Tibial nerve (tissue), 4 donors: ENCODE measurements at places on chromosomes 1 and 21. TPM values are rescaled to one million over a fixed set of nuclear protein-coding genes. Genes with fewer than 3 reads are reported as not detected.

Gene LMOD1
- 165 TPM for total RNA-seq

Gene DPT
- total RNA-seq = 21.3 TPM

Gene OR2T2
- total RNA-seq = not detected

- no peak for DNase-seq
These were observed at the start of gene GJA9 for GRCh38 chr1:38881487-38881886. TSS of gene GJA9 (minus strand) at chr1:38881587. CDS start at chr1:38876098, 5,489 bp downstream.

- DNase-seq = no peak
These were observed 11.4 kb downstream of the WNT2B start for GRCh38 chr1:112520166-112520565.

DNA sequence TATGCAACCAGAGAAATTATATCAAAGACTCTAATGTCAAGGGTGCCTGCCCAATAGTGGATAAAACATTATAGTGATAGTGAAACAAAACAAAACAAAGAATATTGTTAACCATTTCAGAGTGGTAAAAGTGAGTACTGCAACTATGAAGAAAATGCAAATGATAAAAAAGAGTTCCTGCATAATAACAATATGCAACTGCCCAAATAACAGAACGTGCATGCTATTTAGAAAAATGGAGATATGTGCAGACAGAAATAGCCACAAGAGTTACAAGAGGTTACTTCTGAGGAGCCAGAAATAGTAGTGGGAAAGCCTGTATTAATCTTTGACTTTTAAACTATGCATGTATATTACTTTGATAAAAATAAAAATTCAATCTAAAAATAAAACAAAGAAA lies 302.5 kb downstream of the NEGR1 start:
- DNase-seq = no peak

DNA sequence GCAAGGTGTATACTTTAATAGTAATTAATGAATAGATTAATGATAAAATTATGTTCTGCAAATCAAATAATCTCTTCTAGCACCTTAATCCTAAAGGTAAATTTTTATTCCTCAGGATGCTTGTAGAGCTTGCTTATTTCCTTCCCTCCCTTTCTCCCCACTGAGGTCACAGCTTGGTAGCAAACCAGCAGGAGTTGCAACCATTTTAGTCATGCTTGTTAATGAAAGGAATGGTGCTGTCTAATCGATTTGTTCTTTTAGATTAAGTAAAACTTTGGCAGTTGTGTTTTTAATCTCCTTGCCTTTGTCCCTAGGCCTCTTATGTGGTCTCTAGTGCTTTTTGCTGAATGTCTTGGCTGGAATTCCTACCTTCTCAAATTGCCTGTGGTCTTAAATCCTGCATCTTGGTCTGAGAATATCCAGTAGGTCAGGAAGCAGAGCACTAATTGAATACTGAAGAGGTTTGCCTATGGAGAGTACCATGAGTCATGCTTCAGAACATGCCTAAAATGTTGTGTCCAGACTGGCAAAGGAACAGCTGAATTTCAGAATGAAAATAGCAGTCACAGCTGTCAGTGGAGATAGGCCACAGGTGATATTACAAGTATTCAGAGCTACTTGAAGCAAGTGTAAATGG lies 36.3 kb upstream of the RWDD3 start:
- no peak for DNase-seq

DNA sequence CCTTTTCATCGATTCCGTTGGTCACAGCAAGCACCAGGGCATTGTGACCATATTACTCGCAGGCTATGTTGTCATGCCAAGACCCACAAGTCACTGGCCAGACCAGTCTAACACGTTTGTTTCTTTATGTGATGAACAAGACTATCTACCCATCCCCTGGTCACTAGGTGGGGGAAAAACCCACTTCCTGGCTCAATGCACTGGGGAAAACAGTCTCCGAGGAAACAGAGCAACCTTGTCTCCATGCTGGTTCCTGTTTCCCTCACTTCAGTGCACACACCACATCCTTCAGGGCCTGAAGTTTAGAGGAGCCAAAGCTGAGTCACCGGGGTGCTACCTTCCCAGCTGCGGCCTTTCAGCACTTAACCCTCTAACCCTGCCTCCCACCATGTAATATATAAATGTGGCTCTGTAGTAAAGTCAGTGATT lies 20.9 kb downstream of the ERICH3 start:
- DNase-seq = no peak

- DNase-seq = no peak
These were observed 374 bp downstream of the SH2D5 start for GRCh38 chr1:20732071-20732587.

DNA sequence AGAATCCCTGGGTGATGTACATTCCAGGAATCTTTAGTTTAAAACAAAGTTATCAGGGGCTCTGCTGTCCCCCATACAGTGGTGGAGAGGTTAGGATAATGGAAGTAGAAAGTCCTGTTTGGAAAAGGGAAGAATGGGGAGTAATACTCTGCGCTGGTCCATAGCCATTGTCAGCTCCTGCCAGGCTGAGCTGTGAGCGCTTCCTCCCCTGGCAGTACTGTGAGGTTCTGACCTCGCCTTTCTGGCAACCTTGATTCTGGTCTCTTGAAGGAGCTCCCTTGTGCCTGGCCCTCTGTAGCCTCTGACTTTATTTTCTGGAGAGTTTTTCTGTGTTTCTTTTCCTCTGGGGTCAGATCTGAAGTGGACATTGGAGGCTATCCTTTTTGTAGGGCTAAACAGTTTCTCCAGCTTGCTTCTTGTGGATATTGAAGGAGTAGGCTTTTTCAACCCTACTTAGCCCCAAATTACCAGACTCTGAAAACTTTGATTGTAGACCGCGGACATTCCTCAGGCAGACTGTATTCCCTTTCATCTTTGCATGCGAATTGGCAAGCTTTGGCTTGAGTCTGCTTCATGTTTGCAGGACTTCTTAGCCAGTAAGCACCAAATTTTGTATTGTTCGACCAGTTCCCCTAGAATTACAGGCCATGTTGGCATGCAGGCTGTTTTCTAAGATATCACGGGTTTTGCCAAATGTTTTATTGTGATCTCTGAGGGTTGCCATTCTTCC lies 13.8 kb downstream of the UBE4B start:
- DNase-seq = no peak

GRCh38 chr1:156160743-156161171 lies 7.4 kb downstream of the SEMA4A start:
- DNase-seq = peak; percentile 82

- no peak for DNase-seq
These were observed 59.5 kb downstream of the BACE2 start for GRCh38 chr21:41227357-41228005.

GRCh38 chr21:40043423-40043822 lies 176.2 kb downstream of the PCP4 start:
- DNase-seq = no peak

GRCh38 chr1:64856553-64856952 lies 109.8 kb downstream of the JAK1 start:
- no peak for DNase-seq

- no peak for DNase-seq
These were observed 29.5 kb downstream of the LDLRAP1 start for GRCh38 chr1:25572708-25573590.

GRCh38 chr1:209130886-209131285 lies 452.6 kb upstream of the CAMK1G start:
- no peak for DNase-seq

DNA sequence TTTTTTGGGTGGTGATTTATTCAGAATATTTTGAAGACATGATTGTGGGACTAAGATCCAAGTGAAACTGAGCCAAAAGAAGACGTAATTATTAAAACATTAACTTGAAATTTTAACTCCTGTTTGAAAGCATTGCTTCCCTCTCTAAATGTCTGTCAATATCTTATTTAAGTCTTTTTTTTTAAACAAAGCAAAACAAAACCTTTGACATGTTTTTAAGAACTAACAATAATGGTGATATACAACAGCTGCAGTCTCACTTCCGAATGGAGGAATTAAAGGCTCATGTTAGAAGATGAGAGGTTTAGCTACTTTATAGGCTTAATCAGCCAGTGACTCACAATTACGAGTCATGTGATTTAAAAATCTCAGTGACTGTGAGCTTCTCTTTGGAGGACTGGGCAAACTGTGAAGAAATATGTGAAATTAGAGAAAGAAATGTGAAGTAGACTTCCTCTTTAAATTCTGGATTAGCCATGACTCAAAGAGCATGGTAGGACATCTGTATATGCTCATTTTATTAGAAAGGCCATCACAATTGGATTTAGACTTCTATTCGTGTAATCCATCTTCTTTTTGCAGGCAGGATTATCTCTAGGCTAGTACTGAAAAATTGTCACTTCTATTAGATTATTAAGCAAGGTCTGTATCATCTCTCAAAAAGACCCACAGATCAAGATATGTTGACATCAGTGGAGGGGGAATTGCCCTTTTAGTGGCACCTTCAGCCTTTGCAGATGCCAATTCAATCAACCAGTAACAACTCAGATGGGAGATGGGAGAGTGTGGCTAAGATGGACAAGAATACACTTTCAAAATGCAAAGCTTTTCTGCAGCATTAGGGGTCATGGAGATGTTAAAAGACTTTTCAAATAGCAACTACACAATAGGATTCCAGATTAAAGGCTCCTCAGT lies 28.7 kb downstream of the KCNA3 start:
- no peak for DNase-seq
